ENCODE measurements at places on chromosomes 2 and 18. TPM values are rescaled to one million over a fixed set of nuclear protein-coding genes. Genes with fewer than 3 reads are reported as not detected.

DNA sequence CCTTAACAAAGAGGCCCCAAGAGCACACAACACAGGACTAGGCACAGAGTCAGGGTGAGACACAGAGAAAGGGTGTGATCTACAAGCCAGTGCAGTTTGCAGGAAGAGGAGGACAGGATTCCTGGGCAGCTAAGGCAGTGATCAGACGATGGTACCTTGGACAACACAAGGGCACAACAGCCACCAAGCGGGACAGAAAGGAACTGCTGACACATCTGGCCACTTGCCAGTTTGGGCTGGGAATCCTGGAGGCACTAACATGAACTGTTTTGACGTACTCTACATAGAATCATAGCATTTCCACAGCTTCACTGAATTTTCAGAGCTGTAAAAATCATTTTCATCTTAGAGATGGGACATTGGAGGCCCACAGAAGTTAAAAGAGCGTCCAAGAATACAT, 221.5 kb upstream of the SLC35G4 start:
- H3K4me1 ChIP-seq, result no peaks in the 10 kb centered on the region
- DNase-seq, result no peak
- no peak overlapping the region for H3K4me3 ChIP-seq
- no peaks in the 10 kb centered on the region for H3K36me3 ChIP-seq
- no peak overlapping the region for H3K27ac ChIP-seq

DNA sequence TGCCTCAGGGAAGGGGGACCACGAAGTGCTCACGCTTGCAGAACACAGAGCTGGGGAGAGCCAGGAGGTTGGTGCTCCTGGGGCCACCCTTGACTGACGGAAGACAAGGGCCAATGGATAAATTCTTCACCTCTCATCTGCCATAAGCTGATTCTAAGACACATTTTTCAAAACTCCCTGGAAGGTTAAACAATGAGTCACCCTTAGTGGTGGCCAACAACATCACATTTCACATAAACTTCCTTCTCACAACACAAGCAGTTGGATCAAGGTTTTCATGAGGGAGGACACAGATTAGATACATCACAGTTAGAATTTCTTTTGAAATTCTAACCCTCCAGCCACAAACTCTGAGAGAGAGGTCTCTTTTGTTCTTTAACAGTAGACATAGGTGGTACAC, 713.6 kb upstream of the POU3F3 start:
- no peaks in the 10 kb centered on the region for H3K36me3 ChIP-seq
- DNase-seq, result no peak
- no peak overlapping the region for H3K4me3 ChIP-seq
- H3K27me3 ChIP-seq, result no peaks in the 10 kb centered on the region
- H3K4me1 ChIP-seq, result no peaks in the 10 kb centered on the region

DNA sequence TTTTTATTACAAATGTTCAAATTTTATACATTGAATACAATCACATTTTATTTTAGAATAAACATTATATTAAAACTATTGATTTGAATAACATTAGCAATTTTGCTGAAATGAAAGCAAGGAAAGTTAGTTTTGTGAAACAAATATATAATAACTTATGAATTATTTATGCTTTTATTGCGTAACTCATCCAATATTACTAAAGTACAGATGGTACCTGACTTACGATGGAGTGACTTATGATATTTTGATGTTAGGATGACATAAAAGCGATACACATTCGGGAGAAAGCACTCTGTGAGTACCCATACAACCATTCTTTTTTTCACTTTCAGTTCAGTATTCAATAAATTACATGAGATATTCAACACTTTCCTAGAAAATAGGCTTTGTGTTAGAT, 26.5 kb downstream of the GPR39 start:
- DNase-seq, result no peak
- H3K36me3 ChIP-seq, result peaks cover 2% of the 10 kb centered on the region
- H3K27ac ChIP-seq, result no peak overlapping the region

DNA sequence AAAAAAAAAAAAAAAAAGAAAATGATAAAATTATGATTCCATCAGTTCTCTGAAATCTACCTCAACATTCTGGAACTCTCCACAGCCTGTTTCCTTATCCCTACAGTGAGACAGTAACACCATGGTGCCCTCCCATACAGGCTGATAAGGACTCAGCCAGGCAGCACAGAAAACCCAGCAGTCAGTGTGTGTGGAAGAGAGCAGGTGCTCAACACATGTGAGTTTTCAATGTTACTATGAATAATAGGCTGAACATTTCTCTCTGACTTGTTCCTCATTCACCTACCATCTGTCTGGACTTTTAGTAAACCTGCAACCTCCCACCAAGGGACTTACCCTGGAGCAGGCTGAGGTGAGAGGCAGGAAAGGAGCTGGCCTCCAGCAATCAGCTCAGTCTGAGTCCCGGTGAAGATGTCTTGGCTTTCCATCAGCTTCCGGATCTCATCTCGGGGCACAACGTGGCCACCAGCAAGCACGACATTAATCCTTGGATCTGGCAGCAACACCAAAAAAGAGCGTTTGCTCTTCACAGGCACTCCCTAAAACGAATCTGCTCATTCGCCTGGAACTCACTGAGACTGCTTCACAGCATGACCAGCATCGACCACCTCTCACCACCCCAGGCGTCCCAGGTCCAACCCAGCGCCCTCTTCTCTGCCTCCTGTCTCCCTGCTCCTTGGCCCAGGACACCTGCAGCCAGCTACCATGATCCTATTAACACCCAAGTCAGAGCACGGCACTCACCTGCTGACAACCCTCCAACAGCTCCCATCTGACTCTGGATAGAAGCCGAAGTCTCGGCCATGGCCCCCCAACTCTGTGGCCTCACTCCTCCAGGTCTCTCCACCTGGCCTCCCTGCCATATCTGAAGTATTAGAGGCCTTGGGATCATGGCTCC, 16.5 kb downstream of the PASK start:
- H3K36me3 ChIP-seq, result peaks cover 2% of the 10 kb centered on the region
- H3K27ac ChIP-seq, result no peak overlapping the region
- DNase-seq, result no peak
- H3K4me1 ChIP-seq, result peaks cover 11% of the 10 kb centered on the region

DNA sequence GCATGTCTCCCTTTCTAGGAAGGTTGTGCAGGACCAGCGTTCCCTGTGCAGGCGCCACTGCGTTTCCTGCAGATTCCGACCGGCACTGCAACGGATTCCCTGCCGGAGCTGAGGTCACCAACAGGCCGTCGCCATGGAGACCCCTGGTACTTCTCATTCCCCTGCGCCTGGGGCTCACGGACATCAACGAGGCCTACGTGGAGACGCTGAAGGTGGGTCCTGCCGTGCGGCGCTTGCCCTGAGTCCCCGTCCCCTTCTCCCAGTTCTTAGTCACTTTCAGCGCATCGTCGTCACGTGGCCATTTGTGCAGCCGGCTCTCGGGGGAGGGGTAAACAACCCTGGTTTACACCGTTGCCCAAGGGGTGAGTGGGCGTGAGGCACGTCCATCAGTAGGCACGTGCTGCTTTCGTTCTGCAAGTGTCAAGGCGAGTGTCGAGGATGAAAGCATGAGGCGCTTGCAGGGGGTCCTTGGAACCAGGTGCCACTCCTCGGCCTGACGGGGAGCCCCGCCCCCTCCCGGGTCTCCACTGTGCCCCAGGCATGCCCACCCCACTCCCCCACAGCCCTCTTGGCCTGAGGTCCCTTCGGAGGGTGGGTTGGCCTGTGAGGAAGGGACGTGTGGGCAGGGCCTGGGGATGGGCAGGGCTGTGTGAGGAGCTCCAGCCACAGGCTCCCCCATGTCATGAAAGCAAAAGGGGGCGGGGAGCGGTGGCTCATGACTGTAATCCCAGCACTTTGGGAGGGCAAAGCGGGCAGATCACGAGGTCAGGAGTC, 19.8 kb downstream of the DTYMK start:
- H3K4me1 ChIP-seq, result peaks cover 4% of the 10 kb centered on the region
- no peaks in the 10 kb centered on the region for H3K36me3 ChIP-seq
- DNase-seq, result no peak
- no peak overlapping the region for H3K27ac ChIP-seq
- no peak overlapping the region for H3K4me3 ChIP-seq

DNA sequence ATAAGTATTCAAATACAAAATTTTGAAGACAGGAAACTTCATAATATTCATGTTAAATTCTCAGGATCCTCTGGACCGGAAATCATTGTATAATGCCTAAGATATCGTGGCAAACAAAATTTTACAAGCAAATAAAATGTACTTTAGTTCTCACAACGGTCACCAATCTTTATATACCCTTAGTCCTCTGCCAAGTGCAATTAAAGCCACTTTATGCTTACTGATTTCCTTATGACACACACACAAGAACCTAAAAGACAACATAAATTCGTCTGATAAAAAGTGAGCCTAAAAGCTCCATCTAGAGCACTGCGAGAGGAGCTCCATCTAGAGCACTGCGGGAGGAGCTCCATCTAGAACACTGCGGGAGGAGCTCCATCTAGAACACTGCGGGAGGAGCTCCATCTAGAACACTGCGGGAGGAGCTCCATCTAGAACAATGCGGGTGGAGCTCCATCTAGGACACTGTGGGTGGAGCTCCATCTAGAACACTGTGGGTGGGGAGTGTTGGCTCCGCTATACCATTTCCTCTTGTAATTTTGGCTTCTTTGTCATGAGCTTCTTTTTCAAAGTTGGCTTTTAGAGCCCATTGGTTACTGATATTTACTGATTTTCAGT, 15.9 kb downstream of the ATP8B1 start:
- H3K4me3 ChIP-seq, result no peak overlapping the region
- no peaks in the 10 kb centered on the region for H3K27me3 ChIP-seq
- H3K4me1 ChIP-seq, result no peaks in the 10 kb centered on the region
- no peak overlapping the region for H3K27ac ChIP-seq
- H3K36me3 ChIP-seq, result peaks cover 5% of the 10 kb centered on the region
- DNase-seq, result no peak

- H3K27me3 ChIP-seq, result no peaks in the 10 kb centered on the region
- H3K4me1 ChIP-seq, result no peaks in the 10 kb centered on the region
- H3K4me3 ChIP-seq, result no peak overlapping the region
- H3K36me3 ChIP-seq, result peaks cover 2% of the 10 kb centered on the region
- DNase-seq, result no peak
Measured at GRCh38 chr18:3177902-3178687, 41.7 kb downstream of the MYOM1 start.

DNA sequence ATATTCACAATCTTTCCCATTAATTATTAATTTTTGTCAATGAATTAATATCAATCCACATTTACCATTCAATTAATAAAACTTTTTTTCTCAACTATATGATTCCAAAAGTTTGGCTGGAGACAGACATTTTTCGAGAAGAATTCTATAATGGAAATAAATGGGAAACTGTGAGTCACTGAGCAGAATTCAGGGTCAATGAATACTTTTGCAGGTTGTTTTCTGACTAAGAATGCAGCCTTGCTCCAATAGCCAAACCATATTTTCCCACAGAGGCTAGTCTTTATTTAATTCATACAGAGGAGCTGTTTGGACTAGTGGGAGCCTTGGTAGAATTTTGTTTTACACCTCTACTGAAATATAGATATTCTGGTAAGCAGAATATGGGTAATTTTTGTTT, 82.3 kb downstream of the ARHGAP28 start:
- no peak overlapping the region for H3K27ac ChIP-seq
- H3K36me3 ChIP-seq, result no peaks in the 10 kb centered on the region
- H3K4me1 ChIP-seq, result no peaks in the 10 kb centered on the region

DNA sequence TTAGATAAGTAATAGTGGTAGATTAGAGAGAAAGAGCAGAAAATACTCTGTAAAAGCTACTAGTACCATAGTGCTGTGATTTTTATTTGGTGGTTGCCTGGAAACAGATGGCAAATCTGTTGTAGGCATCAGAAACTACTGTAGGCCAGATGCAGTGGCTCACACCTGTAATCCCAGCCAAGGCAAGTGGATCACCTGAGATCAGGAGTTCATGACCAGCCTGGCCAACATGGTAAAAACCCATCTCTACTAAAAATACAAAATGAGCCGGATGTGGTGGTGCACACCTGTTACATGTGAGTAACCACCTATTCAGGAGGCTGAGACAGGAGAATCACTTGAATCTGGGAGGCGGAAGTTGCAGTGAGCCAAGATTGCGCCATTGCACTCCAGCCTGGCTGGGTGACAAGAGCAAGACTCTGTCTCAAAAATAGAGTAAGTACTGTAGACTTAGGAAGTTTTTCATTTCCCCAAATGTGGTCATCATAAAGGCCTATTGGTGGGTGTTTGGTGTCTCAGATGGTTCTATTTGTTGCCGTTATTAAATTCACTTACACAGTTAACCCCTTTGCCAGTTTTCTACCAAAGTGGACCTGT, 79.6 kb downstream of the SPTBN1 start:
- H3K4me3 ChIP-seq, result no peak overlapping the region
- H3K27ac ChIP-seq, result no peak overlapping the region
- H3K36me3 ChIP-seq, result peaks cover 4% of the 10 kb centered on the region
- H3K27me3 ChIP-seq, result peaks cover 12% of the 10 kb centered on the region

DNA sequence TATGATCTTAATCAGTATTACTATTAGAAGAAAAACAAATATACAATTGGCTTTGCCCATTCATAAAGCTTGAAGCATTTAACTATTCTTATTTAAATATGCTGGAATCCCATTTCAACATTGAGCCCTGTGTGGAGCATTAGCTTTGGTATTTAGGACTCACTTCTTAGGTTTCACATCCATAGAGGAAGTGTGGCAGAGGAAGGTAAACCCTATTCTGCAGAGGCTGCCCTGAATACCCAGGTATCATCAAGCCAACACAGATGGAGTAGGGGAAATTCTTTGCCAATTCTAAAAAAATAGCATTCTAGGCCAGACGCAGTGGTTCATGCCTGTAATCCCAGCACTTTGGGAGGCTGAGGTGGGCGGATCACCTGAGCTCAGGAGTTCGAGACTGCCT, 361.5 kb downstream of the FIGN start:
- DNase-seq, result no peak
- no peaks in the 10 kb centered on the region for H3K27me3 ChIP-seq
- H3K4me3 ChIP-seq, result no peak overlapping the region
- H3K4me1 ChIP-seq, result no peaks in the 10 kb centered on the region

- DNase-seq, result no peak
- H3K36me3 ChIP-seq, result peaks cover 3% of the 10 kb centered on the region
- H3K4me1 ChIP-seq, result peaks cover 38% of the 10 kb centered on the region
- H3K27ac ChIP-seq, result peak overlapping the region; percentile 78
- peak overlapping the region; percentile 47 for H3K4me3 ChIP-seq
- no peaks in the 10 kb centered on the region for H3K27me3 ChIP-seq
Measured at GRCh38 chr2:46561731-46562450, 82.5 kb downstream of the TMEM247 start.

DNA sequence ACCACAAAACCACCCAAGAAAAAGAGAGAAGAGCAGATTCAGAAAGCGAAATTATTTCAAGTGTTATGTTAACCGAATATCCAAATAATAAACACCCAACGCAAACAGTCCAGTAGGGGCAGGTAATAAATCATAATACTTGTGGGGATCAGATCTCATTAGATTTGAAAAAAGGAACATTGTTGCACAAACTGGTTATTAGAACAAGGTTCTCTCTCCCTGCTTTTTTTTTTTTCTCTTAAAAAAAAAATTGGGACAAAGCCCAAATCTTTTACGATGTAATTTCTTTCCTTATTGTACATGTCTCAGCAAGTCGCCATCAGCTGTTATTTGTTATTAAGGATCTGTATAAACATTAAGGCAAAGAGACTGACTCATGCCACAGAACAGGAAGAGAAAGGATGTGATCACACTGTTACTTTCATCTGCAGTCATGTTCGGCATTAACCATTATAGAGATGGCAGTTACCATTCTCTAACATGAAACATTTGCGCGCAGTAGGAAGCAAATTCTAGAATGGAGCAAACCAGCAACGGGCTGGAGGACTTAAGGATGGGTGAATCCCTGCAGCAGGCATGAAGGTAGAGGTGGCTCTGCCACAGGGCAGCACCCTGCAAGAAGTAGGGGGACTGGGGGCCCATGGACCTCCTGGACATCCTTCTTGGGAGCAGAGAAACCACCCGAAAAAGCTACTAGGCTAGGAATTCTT, 42.0 kb downstream of the EPHA4 start:
- peaks cover 41% of the 10 kb centered on the region for H3K4me1 ChIP-seq
- peak overlapping the region; percentile 83 for H3K4me3 ChIP-seq
- no peak for DNase-seq
- H3K27ac ChIP-seq, result peak overlapping the region; percentile 89
- H3K36me3 ChIP-seq, result no peaks in the 10 kb centered on the region

SMYD1 gene
- total RNA-seq, result not detected

FOXD4L1 gene
- not detected for total RNA-seq

ZSWIM2 gene
- total RNA-seq, result not detected
